ENCODE measurements at places on chromosomes 3 and 15. TPM values are rescaled to one million over a fixed set of nuclear protein-coding genes. Genes with fewer than 3 reads are reported as not detected.

- DNase-seq = no peak
Measured at GRCh38 chr3:51673181-51673801, 2.2 kb downstream of the TEX264 start.

GRCh38 chr3:144496141-144496835 is 524.7 kb downstream of the DIPK2A start:
- DNase-seq = no peak

GRCh38 chr15:48381861-48382260 is 50.6 kb downstream of the DUT start:
- DNase-seq = no peak

DNA sequence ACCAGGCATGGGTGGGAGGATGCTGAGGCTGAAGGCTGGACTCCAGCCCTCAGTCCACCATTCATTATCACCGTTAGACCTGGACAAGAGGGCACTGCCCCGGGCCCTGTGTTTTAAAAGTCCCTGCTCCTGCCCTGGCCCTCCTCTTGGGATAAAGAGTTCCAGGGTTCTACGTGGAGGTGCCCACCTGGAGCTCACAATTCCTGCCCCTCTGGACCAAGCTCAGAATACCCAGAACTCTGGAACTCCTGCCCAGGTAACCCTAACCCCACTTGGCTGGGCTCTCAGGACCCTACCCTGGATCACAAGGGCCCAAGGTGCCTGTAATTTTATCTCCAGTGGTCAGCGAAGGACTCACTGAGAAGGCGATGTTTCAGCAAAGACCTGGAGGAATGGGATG is 1.2 kb downstream of the CALML4 start:
- no peak for DNase-seq

The TNFSF10 gene
- 41.1 TPM for polyA plus RNA-seq

- DNase-seq = no peak
Measured at GRCh38 chr15:100712226-100712625, 109.8 kb downstream of the ASB7 start.

- no peak for DNase-seq
Measured at GRCh38 chr3:67327582-67327981, 326.8 kb downstream of the SUCLG2 start.

GRCh38 chr3:112814266-112814665 is 32.4 kb downstream of the CD200R1L start:
- no peak for DNase-seq

GRCh38 chr15:94282269-94283250 is 51.2 kb downstream of the MCTP2 start:
- DNase-seq = no peak

- no peak for DNase-seq
Measured at GRCh38 chr3:8938021-8938420, 25.3 kb downstream of the RAD18 start.

DNA sequence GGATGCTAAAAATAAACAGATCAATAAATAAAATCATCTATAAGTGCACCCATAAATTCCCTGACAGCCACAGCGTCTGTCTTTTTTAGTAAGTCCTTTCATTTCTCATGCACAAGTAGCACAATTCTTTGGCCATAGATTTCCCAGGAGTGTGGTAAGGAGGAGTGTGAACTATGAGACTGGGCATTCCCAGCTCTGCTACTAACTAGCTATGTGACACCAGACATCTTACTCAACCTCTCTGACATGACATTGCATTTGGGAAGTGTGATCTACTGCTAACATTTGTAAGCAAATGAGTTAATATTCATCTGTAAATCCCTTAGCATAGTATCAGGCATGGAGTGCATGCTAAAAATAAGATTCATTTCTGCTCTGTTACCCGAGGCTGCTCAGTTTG is 301.7 kb downstream of the NTRK3 start:
- DNase-seq = peak; percentile 20

GRCh38 chr15:62439543-62440016 is 274.5 kb upstream of the C2CD4B start:
- DNase-seq = peak; percentile 33

DNA sequence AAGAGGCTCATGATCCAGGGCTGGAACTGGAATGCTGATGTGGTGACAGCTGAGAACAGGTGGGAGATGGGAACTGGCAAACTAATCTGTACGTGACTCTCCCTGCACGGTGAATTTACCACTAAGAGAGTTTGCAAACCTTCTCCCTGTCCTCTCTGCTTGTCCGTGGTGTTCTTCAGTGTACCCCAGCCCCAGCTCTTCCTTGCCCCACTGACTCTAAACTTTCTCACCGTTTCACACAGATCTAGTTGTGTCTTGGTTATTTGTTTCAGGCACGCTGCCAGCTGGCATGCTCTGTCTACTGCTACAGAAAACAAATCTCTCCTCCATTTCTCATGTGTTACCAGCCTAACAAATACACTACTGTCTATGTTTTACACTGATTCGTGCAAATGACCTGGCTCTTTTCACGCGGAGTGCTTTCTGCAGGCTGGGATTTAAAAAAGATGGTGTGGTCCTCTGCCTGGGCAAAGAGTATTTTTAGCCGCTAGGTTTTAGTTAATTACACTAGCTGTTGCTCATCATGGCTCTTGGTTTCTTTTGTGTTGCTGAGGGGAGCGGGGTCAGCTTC is 192.7 kb upstream of the LRIG1 start:
- DNase-seq = no peak

The CNBP gene
- 450 TPM for polyA plus RNA-seq

DNA sequence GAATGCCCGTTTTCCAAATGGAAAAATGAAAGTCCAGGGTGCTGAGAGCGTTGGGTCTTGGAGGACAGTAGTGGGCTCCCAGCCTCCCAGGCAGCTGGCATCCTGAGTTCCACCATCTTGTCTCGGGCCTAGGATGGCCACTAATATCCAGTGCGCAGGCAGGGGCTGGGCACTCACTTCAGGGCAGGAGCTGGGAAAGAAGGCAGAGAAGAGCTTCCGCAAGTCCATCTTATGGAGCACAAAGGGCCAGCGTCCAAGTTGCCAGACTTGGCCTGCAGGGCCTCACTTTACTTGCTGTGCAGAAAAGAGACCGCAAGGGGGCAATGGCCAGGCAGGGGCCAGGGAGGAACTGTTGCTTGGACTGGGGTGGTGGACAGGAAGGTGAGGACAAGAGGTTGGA is 46.1 kb downstream of the IQSEC1 start:
- peak; percentile 33 for DNase-seq

- DNase-seq = no peak
Measured at GRCh38 chr15:100332721-100333120, 9.1 kb downstream of the ADAMTS17 start.

DNA sequence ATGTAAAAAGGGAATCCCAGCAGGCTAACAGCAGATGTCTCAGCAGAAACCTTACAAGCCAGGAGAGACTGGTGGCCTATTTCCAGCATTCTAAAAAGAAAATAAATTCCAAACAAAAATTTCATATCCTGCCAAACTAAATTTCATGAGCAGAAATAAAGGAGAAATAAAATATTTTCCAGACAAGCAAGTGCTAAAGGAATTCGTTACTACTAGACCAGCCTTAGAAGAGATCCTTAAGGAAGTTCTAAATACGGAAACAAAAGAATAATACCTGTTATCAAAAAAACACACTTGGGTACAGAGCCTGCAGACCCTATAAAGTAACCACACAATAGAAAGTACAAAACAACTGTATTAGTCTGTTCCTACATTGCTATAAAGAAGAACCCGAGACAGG is 41.4 kb downstream of the HDGFL3 start:
- DNase-seq = peak; percentile 3

DNA sequence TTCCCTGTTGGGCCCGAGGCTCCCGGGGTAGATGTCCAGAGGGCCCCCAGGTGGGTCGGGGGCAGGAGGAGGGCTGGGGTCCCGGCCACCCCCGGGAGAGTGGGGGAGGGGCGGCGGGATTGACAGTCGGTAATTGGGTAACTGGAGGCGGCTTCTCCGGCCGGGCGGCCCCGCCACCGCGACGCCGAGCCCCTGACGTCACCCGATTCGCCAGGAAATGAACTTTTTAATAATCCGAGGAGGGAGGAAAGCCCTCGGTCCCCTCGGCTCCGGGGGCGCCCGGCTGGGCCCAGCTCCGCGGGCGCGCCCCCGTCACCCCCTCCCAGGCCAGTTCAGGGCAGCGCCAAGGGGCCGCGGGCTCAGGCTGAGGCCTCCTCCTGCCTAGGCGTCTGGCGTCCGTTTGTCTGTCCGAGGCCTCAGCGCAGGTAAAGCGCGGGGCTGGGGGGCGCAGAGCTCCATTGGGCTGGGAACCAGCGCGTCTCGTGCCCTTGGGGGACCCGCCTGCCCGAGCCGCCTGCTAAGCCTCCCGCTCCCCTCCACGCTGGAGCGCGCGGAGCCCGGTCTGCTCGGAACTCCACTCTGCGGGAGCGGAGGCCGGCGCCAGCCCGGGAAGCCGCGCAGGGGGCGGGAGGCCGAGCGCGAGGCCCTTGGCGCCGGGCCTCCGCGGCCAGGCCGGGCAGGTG is 3.9 kb downstream of the GATA2 start:
- peak; percentile 79 for DNase-seq

The DTWD1 gene
- polyA plus RNA-seq = 45.8 TPM

- no peak for DNase-seq
Measured at GRCh38 chr3:187849016-187849654, 103.9 kb upstream of the BCL6 start.

The CRBN gene
- polyA plus RNA-seq = 57.6 TPM

DNA sequence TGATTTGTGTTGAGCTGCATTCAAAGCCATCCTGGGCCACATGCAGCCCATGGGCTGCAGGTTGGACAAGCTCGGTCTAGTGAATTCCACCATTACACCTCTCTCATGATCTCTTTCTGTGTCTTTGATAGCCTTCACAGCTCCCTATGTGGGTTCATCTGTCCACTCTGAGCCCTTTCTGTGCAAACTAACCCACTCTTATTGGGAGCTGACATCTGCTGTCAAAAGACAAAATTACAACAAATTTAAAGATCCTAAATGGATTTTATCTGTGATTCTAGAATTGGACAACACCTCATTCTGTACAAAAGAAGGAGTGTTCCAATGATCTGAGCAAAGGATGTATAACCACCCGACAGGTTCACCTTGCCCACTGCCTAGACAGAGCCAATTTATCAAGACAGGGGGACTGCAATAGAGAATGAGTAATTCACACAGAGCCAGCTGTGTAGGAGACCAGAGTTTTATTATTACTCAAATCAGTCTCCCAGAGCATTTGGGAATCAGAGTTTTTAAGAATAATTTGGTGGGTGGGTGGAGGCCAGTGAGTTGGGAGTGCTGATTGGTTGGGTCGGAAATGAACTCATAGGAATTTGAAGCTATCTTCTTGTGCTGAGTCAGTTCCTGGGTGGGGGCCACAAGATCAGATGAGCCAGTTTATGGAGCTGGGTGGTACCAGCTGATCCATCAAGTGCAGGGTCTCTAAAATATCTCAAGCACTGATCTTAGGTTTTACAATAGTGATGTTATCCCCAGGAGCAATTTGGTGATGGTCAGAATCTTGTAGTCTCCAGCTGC is 2.6 kb upstream of the XYLB start:
- no peak for DNase-seq

- DNase-seq = no peak
Measured at GRCh38 chr3:33456756-33457155, 16.6 kb upstream of the UBP1 start.

The FETUB gene
- polyA plus RNA-seq = not detected

The SIDT1 gene
- 2.9 TPM for polyA plus RNA-seq

DNA sequence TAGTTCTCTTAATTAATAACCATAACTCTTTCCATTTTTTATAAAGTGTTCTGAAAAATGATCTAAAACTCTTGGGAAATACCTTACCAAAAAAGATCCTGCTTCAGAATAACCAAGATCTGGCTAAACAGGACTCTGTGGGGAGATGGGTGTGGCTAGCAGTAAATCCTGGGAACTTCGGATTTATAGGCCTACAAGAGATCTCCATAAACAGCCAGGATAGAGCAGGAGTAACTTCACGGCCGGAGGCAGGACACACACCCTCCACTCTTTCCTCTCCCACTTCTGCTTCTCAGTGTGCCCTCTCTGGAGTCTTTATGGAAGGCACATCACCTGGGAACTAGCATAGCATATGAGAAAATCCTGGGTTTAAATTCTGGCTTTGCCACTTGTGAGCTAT is 309.4 kb upstream of the SOX2 start:
- DNase-seq = no peak

The TMEM40 gene
- polyA plus RNA-seq = 1.4 TPM

DNA sequence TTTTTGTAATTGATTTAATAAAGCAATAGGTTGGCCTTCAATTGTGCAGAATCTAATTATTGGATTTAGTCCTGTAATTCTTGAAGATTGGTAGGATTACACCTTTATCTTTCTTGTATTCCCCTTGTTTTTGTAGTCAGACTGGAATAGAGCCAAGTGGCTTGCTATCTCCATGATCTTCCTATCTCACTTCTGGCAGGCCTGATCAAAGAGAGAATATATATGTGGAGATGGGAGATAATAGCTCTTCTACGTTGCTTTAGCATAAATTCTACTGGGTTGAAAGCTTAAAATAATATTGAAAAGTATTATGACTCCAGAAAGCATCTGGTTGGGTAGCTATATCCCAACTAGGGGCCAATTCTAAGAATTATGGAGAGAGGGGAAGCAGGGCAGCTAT is 16.9 kb upstream of the IFT57 start:
- no peak for DNase-seq

- no peak for DNase-seq
Measured at GRCh38 chr15:42203891-42204290, 4.2 kb downstream of the VPS39 start.

The GOLGA8J gene
- polyA plus RNA-seq = 1.4 TPM

The GXYLT2 gene
- polyA plus RNA-seq = 16.0 TPM
